ENCODE measurements at places on chromosomes 2 and 18.
A peak's percentile ranks its signal among the peaks of the same experiment; 100 is the strongest.

GRCh38 chr18:42024131-42024530 is 69.1 kb downstream of the PIK3C3 start:
- no peak for DNase-seq

DNA sequence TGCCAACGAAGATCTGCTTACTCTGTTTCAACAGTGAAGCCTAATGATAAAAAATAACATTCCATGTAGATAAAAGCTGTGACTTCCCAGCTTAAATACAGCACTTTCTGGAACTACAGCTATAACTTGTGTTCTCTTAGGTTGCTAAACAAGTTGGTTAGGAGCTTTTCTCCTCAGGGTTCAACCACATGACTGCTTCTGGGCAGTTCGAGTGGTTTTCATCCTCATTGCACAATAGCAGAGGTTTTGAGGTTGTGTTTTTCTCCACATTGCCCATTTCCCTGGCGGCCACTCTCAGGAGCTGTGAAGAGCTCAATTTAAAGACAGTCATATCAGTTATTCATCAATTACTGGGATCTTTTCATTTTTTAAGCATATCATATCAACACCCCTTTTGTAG is 102.2 kb upstream of the CYP1B1 start:
- no peak for DNase-seq

DNA sequence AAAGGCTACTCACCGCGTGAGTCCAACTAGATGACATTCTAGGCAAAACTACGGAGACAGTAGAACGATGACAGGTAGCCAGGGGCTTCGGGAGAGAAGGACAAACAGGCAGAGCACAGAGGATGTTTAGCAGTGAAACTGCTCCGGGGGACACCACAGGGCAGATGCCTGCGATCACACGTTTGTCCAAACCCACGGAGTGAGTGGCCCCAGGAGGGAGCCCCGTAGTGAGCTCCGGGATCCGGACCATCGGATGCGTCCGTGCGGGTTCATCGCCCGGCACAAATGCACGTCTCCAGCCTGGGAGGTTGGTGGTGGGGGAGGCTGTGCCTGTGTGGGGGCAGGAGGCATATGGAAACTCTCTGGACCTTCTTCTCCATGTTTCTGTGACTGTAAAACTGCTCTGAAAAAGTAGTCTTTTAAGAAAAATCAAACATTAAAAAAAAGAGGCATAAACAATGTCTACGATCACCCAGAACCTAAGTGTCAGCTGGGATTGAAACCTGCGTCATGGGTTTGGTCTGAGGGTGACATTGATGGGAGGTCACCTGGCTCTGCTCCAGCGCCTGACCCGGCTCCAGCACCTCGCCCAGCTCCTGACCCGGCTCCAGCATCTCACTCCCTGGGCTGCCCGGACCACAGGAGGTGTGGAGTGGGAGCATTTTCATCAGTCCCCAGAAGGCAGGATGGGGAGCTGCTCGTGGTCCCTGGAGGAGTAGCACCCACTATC is 83.0 kb upstream of the CTDP1 start:
- no peak for DNase-seq

DNA sequence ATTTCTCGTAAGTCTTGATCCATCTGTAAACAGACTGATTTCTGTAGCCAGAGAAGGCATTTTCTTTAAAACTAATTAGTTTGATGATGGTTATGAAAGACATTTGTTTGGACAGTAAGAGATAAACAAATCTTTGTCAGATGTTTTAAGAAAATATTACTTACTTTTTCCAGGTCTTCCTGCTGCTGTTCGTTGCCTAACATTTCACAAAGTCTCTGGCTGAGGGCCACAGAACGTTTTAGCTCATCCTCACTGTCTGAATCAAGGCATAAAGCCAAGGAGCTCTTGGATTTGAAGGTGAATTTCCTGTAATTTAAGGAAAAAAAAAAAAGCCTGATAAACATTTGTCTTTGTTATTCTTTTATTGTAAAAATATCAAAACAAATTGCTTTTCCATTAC is 57.8 kb downstream of the VIL1 start:
- no peak for DNase-seq

- no peak for DNase-seq
These were observed at the start of gene DES for GRCh38 chr2:219418155-219419011. DES (plus strand) TSS chr2:219418377; CDS start chr2:219418463, 86 bp downstream.

GRCh38 chr2:218970894-218971293 is 11.4 kb downstream of the CDK5R2 start:
- no peak for DNase-seq

- DNase-seq, result no peak
These were observed 86.1 kb upstream of the SRD5A2 start for GRCh38 chr2:31666878-31667277.

GRCh38 chr18:76425146-76426131 is 69.6 kb downstream of the ZNF516 start:
- no peak for DNase-seq

- DNase-seq, result no peak
These were observed 78.8 kb downstream of the TGOLN2 start for GRCh38 chr2:85248773-85249509.

DNA sequence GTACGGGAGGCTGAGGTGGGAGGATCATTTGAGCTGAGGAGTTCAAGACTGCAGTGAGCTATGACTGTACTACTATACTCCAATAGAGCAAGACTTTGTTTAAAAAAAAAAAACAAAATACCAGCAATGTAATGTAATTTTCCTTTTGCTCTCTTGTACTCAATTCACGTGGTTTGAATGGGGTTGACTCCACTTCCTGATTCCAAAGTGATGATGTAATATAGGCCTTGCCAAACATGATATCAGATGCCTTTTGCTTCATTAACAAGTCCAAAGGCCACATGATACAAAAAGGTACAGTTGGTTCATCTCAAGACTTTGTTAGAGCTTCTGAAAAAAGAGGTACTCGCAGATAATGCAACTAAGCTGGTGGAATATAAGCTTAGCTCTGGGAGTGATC is 321.8 kb downstream of the ZEB2 start:
- DNase-seq, result no peak

GRCh38 chr2:161141033-161141432 is 19.2 kb upstream of the TANK start:
- DNase-seq, result no peak

DNA sequence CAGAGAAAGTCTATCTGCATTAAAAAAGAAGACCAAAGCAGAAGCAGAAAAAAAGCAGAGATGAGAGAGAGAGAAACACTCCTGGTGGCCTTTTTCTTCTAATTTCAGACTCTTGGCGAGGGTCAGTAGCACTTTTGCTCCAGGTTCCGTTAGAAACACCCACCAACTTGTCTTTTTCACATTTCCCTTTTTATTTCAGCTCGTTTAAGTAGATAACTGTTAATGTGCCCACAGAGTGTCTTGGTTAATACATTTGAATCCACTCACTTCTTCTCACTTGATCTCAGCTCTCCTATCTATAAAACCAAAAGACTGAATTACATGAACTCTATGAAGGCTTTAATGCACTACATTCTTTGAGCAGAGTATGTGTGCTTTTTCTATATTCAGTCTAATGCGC is 63.1 kb downstream of the AAK1 start:
- no peak for DNase-seq

- DNase-seq, result no peak
These were observed at the start of gene SLC38A11 for GRCh38 chr2:164954954-164955701. SLC38A11 (minus strand) TSS chr2:164955525; CDS start chr2:164955247, 278 bp downstream.

DNA sequence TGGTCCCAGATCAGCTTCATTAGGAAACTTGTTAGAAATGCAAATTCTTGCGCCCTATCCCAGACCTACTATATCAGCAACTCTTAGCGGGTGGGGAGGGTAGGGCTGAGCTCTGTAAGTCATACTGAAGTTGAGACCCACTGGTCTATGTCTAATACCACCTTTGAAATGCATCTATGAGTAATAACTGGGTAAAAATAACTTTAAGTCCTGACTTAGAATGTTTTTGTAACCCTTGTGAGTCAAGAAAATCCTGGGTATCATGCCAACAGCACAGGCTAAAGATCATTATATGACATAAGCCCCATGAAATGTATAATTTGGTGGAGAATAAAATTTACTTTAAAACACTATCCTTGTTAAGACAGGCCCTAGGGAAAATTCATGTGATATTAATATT is 41.4 kb downstream of the PRKD3 start:
- no peak for DNase-seq

- DNase-seq, result no peak
These were observed 12.3 kb upstream of the SETBP1 start for GRCh38 chr18:44668270-44668975.

DNA sequence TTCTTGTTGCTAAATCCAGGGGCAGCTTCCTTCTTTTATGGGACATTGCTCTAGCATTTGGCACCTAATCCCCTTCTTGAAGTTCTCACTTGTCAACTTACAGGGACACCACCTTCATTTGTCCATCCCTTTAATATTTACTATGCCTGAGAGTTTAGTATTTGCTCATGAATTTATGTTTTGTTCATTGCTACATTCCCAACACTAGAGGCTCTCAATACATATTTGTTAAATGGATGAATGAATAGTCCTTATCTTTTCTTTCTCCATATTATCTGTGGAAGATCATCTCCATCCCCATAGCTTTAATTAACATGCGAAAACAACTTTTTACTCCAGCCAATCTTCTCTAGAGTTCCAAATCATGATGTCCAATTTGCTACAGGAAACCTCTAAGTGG is 5.4 kb downstream of the CWC22 start:
- no peak for DNase-seq

- DNase-seq, result peak; percentile 20
These were observed 11.6 kb downstream of the TRPM8 start for GRCh38 chr2:233928594-233929351.

DNA sequence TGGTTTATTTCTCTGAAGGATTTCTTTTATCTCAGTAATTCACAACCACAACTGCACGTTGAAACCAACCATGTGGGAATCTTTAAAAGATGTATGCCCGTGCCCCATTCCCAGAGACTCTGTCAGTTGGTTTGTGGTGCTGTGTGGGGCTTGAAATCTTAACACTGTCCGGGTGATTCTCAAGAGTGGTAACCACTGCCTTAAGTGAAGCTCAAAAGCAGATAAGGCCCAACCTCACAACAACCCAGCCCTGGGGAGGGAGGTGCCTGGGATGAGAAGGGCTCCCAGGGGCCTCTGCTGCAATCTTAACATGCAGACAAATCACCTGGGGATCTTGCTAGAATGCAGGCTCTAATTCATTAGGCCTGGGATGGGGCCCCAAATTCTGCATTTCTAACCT is 13.4 kb downstream of the AOX1 start:
- DNase-seq, result no peak

GRCh38 chr18:54923339-54923956 is 35.8 kb downstream of the CCDC68 start:
- no peak for DNase-seq

- DNase-seq, result no peak
These were observed 357.3 kb downstream of the ZEB2 start for GRCh38 chr2:144162652-144163051.

DNA sequence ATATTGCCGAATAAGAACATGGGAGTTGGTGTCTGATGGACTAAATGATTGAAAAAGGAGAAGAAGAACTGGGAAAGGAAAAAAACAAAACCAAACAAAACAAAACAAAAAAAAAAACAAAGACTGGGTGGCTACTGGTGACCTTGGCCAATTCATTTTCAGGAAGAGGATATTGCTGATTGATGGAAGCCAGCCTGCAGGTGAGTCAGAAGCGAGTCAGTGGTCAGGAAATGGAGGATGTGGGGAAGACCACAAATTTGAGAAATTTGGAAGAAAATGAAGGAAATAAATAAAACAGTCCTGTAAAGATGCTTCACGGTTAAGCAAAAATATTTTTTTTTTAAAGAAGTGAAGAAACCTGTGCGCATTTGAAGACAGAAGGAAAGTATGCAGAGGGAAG is 296.9 kb downstream of the ZNF521 start:
- DNase-seq, result no peak

GRCh38 chr2:86372641-86373502 is 35.4 kb upstream of the REEP1 start:
- DNase-seq, result peak; percentile 17

DNA sequence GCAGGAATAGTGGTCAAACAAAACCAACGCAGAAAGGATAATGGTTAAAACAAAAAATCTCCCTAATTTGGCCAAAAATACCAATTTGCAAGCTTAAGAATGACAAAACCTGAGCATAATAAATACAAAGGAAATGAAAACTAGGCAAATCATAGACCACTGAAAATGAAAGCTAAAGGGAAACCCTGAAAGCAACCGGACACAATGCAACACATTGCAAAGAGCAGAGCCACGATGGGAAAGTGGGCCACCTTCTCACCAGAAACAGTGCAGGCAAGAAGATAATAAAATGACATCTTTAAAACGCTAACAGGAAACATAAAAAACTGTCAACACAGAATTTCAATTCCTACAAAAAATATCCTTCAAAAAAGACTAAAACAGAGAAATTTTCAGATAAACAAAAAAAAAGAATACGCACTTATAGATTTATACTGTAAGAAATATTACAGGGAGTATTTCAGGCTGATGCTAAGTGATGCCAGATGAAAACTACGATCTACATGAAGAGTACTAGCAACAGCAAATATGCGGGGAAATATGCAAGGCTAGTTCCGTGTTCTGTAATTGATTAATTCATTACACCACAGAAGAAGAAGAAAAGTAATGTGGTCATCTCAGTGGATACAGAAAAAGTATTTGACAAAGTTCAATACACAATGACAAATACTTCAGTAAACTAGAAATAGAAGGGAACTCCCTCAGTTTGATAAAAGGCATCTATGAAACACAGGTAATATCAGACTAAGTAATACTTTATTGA is 239.5 kb downstream of the L3MBTL4 start:
- no peak for DNase-seq

GRCh38 chr18:48036641-48037421 is 106.4 kb upstream of the SMAD2 start:
- peak; percentile 5 for DNase-seq

GRCh38 chr2:11187731-11188130 is 32.5 kb downstream of the SLC66A3 start:
- no peak for DNase-seq

DNA sequence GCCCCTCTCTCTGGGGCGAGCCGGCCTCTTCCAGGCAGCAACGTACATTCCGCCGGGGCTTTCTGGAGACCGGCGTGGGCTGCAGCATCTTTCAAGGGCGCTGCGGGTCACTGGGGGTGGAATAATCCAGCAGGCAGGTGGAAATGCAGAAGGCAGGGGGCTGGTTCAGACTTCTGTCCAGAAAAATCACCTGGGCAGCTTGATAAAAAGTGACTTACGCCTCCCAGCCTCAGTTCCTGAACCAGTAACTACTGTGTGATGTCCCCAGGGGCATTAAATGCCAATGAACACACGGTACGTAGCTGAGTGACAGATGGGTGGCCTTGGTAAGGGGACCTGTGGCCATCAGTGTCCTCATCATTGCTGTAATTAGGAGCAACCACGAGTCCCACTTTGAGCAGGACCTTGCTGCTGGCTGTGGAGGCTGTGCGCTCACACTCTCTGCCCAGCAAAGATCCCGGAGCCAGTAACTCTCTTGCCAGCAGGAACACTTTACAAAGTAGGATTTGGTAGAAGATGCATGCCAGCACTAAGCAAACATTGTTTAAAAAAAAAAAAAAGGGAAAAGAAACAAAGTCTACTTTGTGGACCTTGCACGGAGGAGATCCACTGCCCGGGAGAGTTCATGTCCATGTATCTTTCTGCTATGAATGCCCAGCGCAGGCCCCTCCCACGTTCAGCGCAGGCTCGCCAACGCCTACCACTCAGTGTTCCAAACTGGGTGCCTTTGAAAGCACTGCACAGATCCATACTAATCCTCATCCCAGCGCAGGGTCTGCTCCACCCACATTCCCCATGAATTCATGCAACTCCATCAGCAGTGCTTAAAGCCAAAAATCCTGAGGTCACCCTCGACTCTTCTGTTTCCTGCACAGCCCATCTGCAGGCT is 177.3 kb downstream of the HDAC4 start:
- DNase-seq, result no peak

GRCh38 chr18:79704631-79705030 is 25.0 kb downstream of the CTDP1 start:
- DNase-seq, result no peak

All from NCI-H774 (cell line).